ENCODE measurements at places on chromosomes 6 and 20. TPM values are rescaled to one million over a fixed set of nuclear protein-coding genes. Genes with fewer than 3 reads are reported as not detected.

The SLC26A8 gene
- total RNA-seq = not detected

The DPPA5 gene
- total RNA-seq = not detected

The TAGAP gene
- not detected for total RNA-seq

The OLIG3 gene
- not detected for total RNA-seq

The RPS10 gene
- 973 TPM for total RNA-seq

The RHAG gene
- not detected for total RNA-seq

The WFDC12 gene
- not detected for total RNA-seq

The FKBP1C gene
- total RNA-seq = 0.38 TPM

The ASXL1 gene
- 74.8 TPM for total RNA-seq

The PNPLA1 gene
- total RNA-seq = not detected

The SYS1 gene
- 9.9 TPM for total RNA-seq

The GSTA5 gene
- total RNA-seq = not detected

All from bladder microvascular endothelial cell (primary cell).